RWPE1 (cell line): ENCODE measurements at places on chromosomes 4 and X.

- peak; percentile 28 for DNase-seq
Measured at GRCh38 chr4:3291969-3292570, 751 bp upstream of the RGS12 start.

DNA sequence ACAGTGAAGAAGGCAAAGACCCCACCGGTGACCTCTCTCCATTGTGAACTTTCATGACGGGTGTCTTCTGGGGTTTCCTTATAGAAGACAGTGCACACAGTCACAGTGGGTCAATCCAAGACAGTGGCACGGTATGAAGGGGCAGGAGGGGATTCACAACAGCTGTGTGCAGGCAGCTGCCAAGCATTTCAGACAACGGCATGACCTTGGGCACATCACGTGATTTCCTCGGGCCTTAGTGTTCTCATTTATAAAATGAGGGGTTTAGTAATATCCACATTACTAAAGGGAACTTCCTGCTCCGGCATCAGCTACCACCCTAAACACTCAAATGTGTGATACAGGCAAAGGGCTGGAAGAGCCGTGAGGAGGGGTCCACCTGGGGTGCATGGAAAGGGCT is 42.9 kb downstream of the RBM47 start:
- DNase-seq = no peak

- peak; percentile 1 for DNase-seq
Measured at GRCh38 chrX:36867143-36867542, 141.0 kb upstream of the FAM47C start.

DNA sequence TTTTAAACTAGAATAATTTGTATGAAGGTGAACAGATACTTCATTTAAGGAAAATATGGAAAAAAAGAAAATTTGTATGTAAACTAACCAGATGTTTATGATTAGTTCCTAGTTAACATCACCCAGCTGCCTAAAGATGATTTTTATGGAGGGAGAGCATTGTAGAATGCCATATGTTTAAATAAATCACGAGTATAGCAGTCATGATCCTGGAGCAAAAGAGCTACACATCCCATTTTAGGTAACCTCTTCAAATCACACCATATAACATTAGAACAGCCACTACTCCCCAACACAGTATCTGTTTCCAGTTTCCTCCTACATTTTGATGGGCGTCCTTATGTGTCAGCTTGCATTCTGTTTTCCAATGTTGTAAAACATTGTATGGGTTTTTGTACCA is 571.9 kb upstream of the FAM241A start:
- no peak for DNase-seq

- peak; percentile 66 for DNase-seq
Measured at GRCh38 chrX:10617999-10618351, 2.4 kb downstream of the MID1 start.

DNA sequence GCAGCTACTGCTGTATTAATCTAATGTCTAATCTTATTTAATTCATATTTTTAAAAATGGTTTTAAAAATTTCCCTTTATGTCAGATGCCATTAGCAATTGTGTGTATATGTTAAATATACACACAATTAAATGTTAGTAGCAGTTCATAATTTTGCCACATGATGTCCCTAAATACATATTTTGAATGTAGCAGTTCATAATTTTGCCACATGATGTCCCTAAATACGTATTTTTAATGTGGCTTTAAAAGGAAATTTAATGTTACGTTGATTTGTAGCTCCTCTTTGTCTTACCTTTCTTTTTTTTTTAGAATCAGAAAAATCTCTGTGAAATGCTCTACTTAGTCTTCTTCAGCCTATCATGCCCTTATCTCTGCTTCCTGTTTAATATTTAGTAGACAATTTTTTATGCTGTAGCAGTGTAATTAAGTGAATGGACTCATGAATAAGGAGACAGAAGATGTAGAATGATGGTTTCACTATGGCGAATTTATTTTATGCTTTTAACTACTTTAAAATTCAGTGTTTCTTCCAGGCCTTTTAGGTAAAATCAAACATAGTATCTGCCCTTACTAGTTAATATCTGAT is 26.1 kb downstream of the RBM46 start:
- peak; percentile 16 for DNase-seq

- DNase-seq = no peak
Measured at GRCh38 chr4:150002561-150002960, 75.7 kb upstream of the DCLK2 start.

DNA sequence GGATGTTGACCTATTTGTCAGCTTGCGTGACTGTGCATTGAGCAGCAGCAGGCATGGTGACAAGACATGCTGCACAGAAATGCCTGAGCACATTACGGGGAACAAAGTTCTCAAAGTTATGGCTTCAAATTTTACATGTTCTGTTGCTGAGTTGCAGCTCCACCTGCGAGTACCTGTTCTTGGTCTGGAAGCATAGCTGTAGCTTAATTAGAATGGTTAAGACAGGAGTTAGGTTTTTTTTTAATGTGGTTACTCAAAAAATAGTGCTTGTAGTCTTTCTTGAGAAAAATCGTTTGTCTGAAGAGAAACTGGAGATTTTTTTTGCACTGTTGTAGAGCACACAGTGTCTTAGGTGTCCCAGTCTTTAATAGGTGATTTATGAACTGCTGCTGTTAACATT is 38.8 kb upstream of the GNPDA2 start:
- no peak for DNase-seq

DNA sequence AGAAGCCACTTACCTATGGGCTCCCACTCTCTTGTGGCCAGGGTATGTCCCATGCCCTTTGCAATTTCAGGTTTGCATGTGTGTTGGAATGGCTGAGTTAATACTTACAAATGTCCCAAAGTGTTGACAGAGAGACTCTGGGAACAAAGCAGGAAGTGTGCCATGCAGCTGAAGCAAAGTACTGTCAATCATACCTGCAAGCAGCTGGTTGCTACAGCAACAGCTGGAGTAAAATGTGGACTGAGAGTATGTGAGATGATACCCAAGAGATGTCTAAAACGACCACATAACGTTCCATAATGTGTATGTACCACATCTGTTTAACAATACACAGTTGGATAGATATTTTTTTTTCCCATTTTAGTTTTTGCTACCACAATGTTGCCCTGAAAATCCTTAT is 82.8 kb upstream of the CAMK2D start:
- DNase-seq = no peak

GRCh38 chr4:138927072-138927471 is 88.5 kb upstream of the NOCT start:
- no peak for DNase-seq

- no peak for DNase-seq
Measured at GRCh38 chr4:100945789-100946188, 401.5 kb downstream of the PPP3CA start.

DNA sequence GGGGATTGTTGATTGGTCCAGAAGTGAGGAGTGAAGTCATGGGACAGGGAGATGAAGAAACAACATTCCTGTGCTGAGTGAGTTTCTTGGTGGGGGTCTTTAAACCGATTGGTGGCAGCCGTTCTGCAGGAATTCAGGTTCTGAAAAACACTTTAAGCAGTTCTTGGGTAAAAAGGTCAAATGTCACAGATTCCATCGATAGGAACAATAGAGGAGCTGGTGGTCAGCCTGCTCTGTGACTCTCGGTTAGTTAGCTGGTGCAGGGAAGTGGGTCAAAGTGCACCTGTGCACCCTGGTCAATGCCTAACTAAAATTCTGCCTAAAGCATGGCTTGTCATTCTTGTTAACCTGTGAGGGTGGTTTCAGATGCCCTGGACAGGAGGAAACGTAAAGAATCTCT is 34.6 kb upstream of the MGST2 start:
- no peak for DNase-seq

DNA sequence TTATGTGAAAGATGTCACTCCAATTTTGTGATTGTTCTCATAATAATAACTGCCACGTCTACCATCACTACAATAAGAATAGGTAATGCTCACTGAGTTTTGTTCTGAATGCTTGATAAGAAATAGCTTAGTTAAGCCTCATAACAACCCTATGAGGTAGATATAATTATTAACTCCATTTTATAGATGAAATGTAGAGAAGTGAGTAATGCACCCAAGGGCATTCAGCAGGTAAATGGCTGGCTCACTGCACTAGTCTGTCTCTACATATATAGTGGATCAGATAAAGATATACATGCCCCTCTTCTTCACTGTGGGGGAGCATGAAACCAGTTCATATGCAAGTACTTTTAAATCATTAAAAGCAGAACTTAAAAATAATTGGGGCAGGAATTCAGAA is 65.8 kb upstream of the SLC4A4 start:
- DNase-seq = no peak

DNA sequence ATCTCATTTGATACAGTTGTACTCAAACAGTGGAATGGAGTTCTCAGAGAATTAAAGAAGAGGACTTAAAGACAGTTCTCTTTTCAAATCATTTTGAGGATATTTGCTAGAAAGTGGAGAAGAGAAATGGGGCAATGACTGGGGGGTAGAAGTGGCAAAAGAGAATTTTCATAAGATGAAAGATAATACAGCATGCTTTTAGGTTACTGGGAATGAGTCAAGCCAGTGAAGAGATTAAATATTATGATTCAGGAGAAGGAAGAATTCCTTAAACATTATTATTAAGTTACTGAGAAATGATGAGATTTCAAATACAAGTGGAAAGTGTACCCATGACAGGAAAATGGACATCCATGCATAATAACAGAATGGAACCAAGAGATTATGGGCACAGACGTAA is 219.0 kb upstream of the DKK2 start:
- DNase-seq = no peak

DNA sequence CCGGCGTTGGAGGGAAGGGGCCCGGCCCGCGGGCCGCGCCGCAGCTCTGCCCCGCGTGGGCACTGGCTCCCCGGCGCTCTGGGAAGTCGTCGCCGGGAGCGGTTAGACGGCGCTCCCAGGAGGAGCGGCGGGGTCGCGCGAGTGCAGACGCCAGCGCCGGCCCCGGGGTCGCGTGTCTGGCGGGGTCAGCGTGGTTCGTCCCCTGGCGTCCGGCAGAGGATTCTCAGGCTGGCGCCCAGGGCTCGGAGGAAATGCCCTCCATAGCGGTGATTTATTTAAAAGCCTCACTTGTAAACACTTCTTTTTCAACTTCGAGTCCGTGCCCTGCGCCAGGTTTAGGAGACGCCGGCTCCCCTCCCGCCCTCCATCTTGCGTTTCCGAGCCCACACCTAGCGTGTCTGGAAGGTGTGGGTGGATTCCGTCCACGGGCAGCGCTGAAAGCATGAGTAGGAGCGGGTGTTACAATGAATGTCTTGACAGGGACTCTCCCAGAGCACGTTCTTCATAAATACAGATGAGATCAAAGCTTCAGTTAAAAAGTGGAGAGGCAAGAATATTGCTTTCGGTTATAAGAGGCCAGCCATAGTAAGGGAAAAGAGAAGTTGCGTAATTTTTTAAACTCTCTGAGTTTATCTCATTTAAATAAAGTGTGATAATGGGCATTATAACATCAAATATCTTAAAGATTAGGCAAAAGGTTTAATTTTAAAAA is 692 bp downstream of the FAM241A start:
- DNase-seq = peak; percentile 64

DNA sequence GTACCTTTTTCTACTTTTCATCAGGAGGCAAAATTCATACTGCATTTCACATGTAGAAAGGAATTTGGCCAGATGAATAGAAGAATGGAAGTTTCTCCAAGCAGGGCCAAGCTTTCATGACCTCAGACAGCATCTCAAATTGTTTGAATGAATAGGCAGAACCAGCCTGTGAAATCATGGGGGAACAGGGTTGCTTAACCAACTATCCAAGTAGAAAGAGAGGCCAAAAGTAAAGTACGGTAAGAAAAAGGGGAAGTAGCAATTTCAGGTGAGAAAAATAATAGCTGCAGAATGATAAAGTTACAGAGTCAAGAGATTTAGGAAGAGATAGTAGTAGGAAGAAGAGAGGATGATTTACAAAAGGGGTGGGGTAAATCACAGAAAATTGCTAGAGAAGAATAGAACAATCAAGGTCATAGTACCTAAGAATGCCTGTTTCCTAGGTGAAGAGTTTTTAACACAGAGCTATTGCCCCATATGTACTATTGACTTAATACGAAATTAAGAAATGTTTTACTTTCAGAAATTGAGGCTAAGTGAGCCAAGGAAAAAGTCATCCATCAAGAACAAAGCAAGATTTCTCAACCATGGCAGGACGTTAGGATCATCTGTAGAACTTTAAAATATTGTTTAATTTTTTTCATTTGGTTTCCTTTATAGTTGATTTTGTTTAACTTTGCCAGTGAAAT is 177.1 kb upstream of the TET2 start:
- DNase-seq = no peak

DNA sequence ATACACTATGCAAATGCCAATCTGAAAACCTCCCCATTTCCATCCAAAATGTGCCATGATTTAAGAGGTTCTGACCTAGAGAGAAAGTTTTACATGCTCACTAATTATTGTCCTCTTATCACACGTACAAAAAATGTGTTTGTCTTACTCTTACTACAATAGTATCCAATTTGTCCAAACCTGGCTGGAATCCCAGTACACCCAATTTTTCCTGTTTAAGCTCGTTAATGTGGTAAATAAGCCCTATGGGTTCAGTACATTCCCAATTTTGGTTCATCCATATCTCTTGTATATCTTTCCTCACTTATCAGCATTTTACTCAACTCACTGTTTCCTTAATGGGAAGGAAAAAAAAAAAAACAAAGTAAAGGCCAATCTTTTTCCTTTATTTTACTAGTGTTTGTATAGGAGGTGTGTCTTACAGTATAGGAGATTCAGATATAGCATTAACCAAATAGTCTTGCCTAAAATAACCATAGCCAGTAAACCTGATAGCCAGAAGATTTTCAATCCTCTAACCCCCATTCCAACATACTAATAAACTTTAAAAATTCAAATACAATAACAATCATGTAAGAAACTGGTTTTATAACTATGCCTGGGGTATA is 109.8 kb downstream of the PARM1 start:
- no peak for DNase-seq

GRCh38 chr4:164866817-164867490 is 10.0 kb upstream of the APELA start:
- no peak for DNase-seq

DNA sequence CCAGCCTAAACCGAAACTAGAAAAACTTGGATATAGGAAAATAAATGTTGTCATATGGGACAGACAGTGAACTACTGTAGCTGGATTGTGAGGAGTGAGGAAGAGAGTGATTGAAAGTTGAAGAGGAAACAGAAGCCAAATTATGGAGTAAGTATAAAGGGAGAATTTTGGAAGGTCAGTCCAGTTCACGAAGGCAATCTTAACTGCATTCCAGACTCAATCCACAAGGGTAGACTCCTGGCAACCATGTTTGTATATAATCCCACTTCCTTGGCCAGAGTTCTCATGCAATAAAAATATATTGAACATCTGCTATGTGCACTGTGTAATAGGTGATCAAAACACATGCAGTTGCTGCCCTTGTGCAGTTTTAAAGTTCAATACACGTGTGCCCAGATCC is 58.6 kb upstream of the CAMK2D start:
- DNase-seq = no peak

DNA sequence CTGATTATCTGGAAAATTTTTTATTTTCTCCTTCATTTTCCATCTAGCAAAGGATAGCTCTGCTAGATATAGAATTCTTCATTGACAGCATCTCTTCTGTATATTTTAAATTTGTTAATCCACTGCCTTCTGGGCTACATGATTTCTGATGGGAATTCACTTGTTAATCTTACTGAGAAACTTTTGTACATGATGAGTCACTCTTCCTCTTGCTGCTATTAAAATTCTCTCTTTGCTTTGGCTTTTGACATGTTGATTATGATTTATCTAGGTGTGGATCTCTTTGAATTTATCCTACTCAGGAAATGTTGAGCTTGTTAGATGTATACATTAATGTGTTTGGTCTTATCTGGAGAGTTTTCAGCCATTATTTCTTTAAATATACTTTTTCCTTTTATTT is 27.5 kb downstream of the OR13H1 start:
- DNase-seq = no peak
